ENCODE measurements at places on chromosomes 7 and 10. TPM values are rescaled to one million over a fixed set of nuclear protein-coding genes. Genes with fewer than 3 reads are reported as not detected.

DNA sequence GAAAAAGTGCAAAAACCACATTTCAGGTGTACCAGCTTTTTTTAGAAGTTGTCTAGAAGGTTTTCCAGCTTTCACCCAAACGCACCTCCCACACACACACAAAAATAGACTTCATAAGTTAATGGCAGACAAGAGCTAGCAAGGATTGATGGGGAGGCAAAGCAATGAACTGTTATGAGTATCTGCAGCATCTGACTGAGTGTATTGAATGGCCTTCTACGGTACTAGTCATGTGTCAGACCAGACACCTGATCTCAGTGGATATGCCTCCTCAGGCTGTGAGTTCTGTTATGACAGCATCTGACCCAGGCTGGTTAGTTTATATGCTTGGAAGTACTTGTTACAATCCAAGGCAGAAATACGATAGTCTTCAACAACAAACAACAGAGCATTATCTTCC, 406.1 kb upstream of the AUTS2 start:
- no peak overlapping the region for H3K27ac ChIP-seq
- H3K36me3 ChIP-seq = no peaks in the 10 kb centered on the region
- no peaks in the 10 kb centered on the region for H3K4me1 ChIP-seq

DNA sequence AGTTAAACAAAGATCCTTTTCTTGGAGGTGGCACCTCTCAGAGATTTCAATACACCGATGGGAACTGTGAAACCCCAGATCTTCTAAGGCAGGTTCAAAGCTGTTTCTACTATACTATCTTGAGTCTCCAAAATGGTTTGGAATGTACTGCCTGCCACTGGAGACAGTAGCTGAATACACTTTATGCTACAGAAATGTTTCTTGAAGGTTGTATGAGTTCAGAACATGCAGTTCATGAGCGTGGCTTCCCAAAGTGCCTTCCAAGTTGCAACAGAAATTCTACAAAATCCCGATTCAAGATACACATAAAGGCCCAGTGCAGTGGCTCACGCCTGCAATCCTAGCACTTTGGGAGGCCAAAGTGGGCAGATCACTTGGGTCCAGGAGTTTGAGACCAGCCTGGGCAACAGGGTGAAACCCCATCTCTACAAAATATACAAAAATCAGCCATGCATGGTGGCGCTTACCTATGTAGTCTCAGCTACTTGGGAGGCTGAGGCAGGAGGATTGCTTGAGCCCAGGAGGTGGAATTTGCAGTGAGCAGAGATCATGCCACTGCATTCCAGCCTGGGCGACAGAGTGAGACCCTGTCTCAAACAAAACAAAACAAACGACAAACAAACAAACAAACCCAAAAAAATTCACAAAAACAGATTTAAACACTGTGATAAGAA, 36.3 kb downstream of the FAM171A1 start:
- H3K4me1 ChIP-seq = no peaks in the 10 kb centered on the region
- no peaks in the 10 kb centered on the region for H3K27me3 ChIP-seq
- no peaks in the 10 kb centered on the region for H3K36me3 ChIP-seq
- no peak for DNase-seq

DNA sequence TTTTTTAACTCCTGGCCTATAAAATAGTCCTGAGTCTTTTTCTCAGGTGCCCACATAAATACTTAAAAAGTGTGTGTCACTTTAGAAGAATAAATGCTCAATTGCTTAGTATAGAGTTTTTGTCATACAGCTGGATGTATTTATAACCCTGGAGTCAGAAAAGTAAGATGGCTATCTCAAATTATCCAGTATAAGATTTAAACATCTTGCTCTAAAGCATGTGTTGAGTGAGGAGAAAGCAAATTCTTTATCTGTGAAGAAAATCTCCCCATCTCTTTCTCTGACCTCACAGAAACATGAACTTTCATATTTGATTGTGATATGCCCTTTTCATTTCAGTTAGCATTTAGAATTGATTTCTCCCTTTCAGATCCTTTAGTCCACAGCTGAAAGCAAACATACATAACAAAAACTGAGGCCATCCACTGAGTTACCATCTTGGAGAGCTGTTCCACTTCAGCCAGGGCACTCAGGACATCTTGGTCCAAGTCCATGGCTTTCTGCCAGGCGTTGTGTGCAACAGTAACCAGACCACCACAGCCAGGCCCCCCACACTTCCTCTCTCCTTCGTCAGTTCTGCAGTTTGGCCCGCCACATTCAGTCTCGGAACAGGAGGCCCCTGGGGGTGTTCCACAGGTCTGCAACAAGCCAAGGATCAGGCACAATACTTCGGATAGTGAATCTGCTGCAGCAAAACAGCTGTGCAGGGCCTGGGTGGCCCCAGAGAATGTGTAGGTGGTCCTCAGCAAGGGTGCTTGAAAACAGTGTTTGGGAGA, 40.9 kb downstream of the DLD start:
- no peak for DNase-seq
- no peaks in the 10 kb centered on the region for H3K27me3 ChIP-seq
- no peak overlapping the region for H3K27ac ChIP-seq

DNA sequence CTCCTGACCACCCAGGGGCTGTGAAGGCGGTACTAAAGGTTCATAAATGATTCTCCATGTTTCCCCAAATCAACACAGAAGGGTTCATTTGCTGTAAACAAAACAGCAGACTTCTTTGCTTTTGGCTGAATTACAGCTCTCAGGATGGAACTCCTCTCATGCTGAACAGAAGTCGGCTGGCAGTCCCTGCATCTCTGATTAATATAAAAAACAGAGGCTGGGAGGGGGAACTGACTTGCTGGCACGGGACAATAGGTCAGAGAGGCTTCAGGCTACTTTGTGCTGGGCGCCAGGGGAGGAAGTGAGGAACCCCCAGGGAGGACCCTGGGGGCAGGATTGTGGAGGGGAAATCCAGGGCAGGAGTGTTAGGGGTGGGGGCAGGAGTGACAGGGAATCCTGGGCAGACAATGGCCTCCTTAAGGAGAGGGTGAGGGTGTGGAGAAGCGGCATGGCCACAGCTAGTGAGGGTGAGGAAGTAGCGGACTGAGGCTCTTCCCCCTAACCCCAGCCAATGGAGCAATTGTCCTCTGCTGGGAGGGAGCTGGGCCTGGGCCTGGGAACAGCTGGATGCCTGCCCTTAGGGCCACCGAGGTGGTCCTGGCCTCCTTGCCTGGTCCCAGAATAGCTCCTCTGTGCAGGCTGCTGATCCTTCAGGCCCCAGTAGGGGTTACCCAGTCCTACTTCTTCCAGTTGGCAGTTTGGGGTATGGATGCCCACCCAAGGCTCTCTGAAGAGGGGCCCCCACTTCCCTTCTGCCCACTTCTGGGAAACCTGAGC, 9.2 kb upstream of the SFRP5 start:
- no peak for DNase-seq
- H3K36me3 ChIP-seq = no peaks in the 10 kb centered on the region
- H3K27ac ChIP-seq = no peak overlapping the region

GRCh38 chr10:117471344-117471874, 71.1 kb upstream of the EMX2 start:
- H3K27ac ChIP-seq = no peak overlapping the region
- DNase-seq = no peak
- no peaks in the 10 kb centered on the region for H3K36me3 ChIP-seq

- no peaks in the 10 kb centered on the region for H3K36me3 ChIP-seq
- peak overlapping the region; percentile 21 for H3K4me3 ChIP-seq
- peak; percentile 75 for DNase-seq
- H3K27ac ChIP-seq = peak overlapping the region; percentile 72
Measured at GRCh38 chr10:132516771-132517725, 20.5 kb upstream of the INPP5A start.

- DNase-seq = peak; percentile 83
- peak overlapping the region; percentile 48 for H3K4me3 ChIP-seq
- no peaks in the 10 kb centered on the region for H3K27me3 ChIP-seq
- peak overlapping the region; percentile 55 for H3K27ac ChIP-seq
Measured at GRCh38 chr7:116173051-116174028, 37.0 kb upstream of the TES start.

The TMEM248 gene
- total RNA-seq = 61.1 TPM

The NOC3L gene
- 23.1 TPM for total RNA-seq

DNA sequence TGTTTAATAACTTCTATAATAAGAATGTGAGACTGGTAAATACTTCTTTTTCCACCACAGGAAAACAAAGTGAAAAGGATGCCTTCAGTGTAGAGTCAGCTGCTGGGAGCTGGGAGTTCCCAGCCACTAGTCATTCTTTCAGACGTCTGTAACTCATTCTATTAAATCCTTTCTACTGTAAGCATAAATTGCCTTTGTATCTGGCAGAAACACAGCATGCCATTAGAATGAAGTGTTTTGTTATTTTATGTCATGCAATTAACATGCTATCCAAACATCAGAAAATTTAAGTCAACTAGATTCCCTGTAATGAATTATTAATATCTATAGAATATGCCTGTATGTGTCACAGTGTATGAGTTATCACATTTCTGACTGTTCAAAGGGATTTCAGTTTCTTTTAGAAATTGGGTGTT, 14.3 kb downstream of the BPGM start:
- H3K27ac ChIP-seq = no peak overlapping the region
- no peaks in the 10 kb centered on the region for H3K36me3 ChIP-seq
- no peaks in the 10 kb centered on the region for H3K27me3 ChIP-seq
- DNase-seq = no peak

The GIMAP7 gene
- total RNA-seq = not detected
